ENCODE measurements at places on chromosomes 16 and 17.

DNA sequence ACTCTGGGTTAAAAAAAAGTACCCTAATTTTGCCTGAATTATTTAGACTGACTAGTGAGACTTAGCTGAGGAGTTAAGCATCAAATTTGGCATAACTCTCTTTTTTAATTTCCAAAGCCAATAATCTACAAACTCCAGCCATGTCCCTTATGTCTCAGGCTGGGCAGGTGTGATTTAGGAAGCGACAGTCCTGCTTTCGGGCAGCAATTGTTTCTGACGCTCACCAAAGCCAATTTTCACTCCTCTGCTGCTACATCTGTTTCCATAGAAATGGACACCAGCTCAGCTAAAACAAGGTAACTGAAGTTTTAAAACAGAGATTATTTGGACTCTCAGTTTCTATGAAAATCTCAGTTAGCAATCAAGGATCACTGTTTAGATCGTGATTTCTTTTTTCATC, 338.7 kb downstream of the ABCC12 start:
- DNase-seq: no peak

GRCh38 chr17:31289790-31290189, 7.2 kb downstream of the OMG start:
- no peak for DNase-seq

DNA sequence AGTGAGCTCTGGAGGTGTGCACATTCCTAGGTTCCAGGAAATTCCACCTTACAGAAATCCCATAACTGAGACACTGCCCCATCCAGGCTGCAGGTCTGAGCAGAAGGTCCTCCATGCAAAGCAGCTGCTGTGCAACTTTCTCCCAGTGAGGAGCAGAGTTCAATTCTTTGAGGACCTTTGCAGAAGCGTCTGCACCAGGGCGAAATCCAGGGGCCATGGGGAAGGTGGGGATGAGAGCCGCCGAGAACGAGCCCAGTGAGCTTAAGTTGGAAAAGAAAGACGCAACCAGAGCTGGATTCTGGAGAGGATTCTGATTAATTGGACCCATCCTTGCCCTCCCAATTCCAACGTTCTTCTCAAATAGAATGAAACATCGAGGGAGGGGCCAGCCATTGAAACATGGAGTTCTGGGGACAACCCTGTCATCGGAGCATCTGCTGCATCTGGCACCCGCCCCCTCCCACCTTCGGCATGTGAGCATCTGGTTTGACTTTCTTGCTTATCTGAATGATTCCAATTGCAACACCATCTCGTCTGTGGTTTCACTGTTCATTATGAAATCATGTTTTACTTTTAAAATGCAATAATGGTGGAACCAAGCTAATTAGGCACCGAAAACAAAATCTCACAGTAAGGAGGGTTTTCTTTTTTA, 190.6 kb upstream of the FOXF1 start:
- no peak for DNase-seq

DNA sequence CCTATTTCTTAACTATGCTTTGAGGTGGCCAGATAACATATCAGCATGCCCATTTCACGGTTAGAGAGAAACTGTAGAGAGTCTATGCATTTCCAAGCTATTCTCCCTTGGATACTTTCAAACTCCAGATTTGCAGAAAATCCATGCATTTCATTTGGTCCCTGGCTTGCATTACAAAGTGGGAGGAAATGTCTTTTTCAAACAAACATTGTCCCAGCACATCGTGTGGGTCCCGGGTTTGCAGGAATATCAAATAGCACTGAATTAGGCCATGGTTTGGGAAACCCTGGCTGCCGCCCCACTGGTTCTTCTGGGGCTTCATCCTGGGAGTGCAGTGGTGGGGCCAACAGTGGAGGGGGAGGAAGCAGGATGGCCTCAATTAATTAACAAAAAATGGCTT, 171.9 kb downstream of the IRX5 start:
- no peak for DNase-seq

GRCh38 chr16:70574595-70575271, 51.1 kb downstream of the SF3B3 start:
- DNase-seq: no peak

DNA sequence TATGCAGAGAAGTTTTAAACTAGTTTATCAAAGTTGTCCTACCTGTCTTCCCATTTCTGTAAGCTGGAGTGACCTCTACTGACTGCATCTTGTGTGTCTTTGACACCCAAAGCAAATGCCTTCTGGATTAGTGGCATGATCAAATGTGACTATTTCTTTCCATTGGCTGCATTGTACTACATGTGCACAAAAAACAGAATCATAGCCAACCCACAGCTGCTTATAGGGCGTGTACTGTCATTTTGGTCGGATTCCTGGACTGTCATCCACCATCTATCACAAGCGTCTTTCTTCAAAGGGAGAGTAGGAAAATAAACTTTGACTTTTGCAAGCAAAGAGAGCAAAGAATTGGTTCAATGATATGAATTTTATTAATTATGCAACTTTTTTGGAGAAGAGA, 310.6 kb downstream of the MAP2K6 start:
- DNase-seq: no peak

Measured in putamen (tissue), 1 donor.